Osteoblast (primary cell): ENCODE measurements at places on chromosomes 2 and 18. TPM values are rescaled to one million over a fixed set of nuclear protein-coding genes. Genes with fewer than 3 reads are reported as not detected.

Gene CTAGE1
- under 0.01 TPM in 1 of 2 replicates, not detected in the other for total RNA-seq

Gene PRSS56
- not detected in 2 replicates for total RNA-seq

Gene PLCD4
- 2.5 and 4.4 TPM in 2 replicates for total RNA-seq

Gene IL36B
- not detected in 2 replicates for total RNA-seq

Gene CIB4
- total RNA-seq, result not detected in 2 replicates

Gene EHBP1
- 81.0 and 96.3 TPM in 2 replicates for total RNA-seq

Gene ERFE
- total RNA-seq, result 0.88 and 1.8 TPM in 2 replicates

Gene DNER
- 0.36 and 1.2 TPM in 2 replicates for total RNA-seq

Gene SMCHD1
- 52.2 and 53.6 TPM in 2 replicates for total RNA-seq

Gene SLC4A5
- 0.36 and 2.7 TPM in 2 replicates for total RNA-seq

Gene NPPC
- total RNA-seq, result not detected in 2 replicates

Gene MROH2A
- total RNA-seq, result not detected in 2 replicates

Gene CD8A
- not detected in 2 replicates for total RNA-seq

Gene COX7A2L
- total RNA-seq, result 215 and 237 TPM in 2 replicates
